ENCODE measurements at places on chromosomes 11 and 22. TPM values are rescaled to one million over a fixed set of nuclear protein-coding genes. Genes with fewer than 3 reads are reported as not detected.

- no peak for DNase-seq
- H3K27ac ChIP-seq: no peak overlapping the region
- H3K4me1 ChIP-seq: no peaks in the 10 kb centered on the region
- H3K27me3 ChIP-seq: no peaks in the 10 kb centered on the region
- no peak overlapping the region for H3K4me3 ChIP-seq
These were observed 106.4 kb downstream of the MIAT start for GRCh38 chr22:26763633-26764361.

- no peak overlapping the region for H3K27ac ChIP-seq
- H3K4me3 ChIP-seq: no peak overlapping the region
- H3K27me3 ChIP-seq: no peaks in the 10 kb centered on the region
- no peak for DNase-seq
- H3K36me3 ChIP-seq: no peaks in the 10 kb centered on the region
- peaks cover 72% of the 10 kb centered on the region for H3K4me1 ChIP-seq
These were observed 57.2 kb upstream of the PRDM11 start for GRCh38 chr11:45089251-45089650.

- DNase-seq: no peak
- H3K27me3 ChIP-seq: no peaks in the 10 kb centered on the region
- no peaks in the 10 kb centered on the region for H3K4me1 ChIP-seq
- no peaks in the 10 kb centered on the region for H3K36me3 ChIP-seq
- no peak overlapping the region for H3K4me3 ChIP-seq
- H3K27ac ChIP-seq: no peak overlapping the region
These were observed 90.7 kb downstream of the TBC1D22A start for GRCh38 chr22:46853191-46853590.

DNA sequence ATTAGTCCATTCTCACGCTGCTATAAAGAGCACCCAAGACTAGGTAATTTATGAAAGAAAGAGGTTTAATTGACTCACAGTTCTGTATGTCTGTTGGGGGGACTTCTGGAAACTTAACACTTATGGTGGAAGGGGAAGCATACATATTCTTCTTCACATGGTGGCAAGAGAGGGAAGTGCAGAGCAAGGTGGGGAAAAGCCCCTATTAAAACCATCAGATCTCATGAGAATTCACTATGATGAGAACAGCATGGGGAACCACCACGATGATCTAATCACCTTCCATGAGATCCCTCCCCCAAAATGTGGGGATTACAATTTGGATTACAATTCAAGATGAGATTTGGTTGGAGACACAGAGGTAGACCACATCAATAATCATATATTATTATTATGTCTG lies 25.7 kb downstream of the CEP57 start:
- no peak overlapping the region for H3K4me3 ChIP-seq
- no peaks in the 10 kb centered on the region for H3K27me3 ChIP-seq
- no peaks in the 10 kb centered on the region for H3K4me1 ChIP-seq
- DNase-seq: no peak

GRCh38 chr22:30920407-30920806 lies 48.2 kb downstream of the MORC2 start:
- peak; percentile 85 for DNase-seq
- H3K4me3 ChIP-seq: no peak overlapping the region
- H3K4me1 ChIP-seq: peaks cover 4% of the 10 kb centered on the region
- no peaks in the 10 kb centered on the region for H3K36me3 ChIP-seq
- H3K27me3 ChIP-seq: no peaks in the 10 kb centered on the region

GRCh38 chr11:102453302-102453695 lies 734 bp upstream of the TMEM123 start:
- DNase-seq: no peak
- H3K4me3 ChIP-seq: peak overlapping the region; percentile 76
- H3K36me3 ChIP-seq: no peaks in the 10 kb centered on the region
- H3K27ac ChIP-seq: no peak overlapping the region

GRCh38 chr11:69539416-69540117 lies 58.1 kb downstream of the LINC01488 start:
- H3K4me3 ChIP-seq: no peak overlapping the region
- H3K36me3 ChIP-seq: no peaks in the 10 kb centered on the region
- DNase-seq: no peak
- no peaks in the 10 kb centered on the region for H3K27me3 ChIP-seq

- no peak for DNase-seq
- no peaks in the 10 kb centered on the region for H3K36me3 ChIP-seq
- peaks cover 29% of the 10 kb centered on the region for H3K4me1 ChIP-seq
- H3K4me3 ChIP-seq: no peak overlapping the region
- no peaks in the 10 kb centered on the region for H3K27me3 ChIP-seq
These were observed 22.2 kb downstream of the MORC2 start for GRCh38 chr22:30946354-30946753.

- H3K4me1 ChIP-seq: peaks cover 91% of the 10 kb centered on the region
- no peak for DNase-seq
- H3K4me3 ChIP-seq: no peak overlapping the region
- peak overlapping the region; percentile 21 for H3K27ac ChIP-seq
These were observed 4.0 kb downstream of the YPEL4 start for GRCh38 chr11:57645689-57646085.

DNA sequence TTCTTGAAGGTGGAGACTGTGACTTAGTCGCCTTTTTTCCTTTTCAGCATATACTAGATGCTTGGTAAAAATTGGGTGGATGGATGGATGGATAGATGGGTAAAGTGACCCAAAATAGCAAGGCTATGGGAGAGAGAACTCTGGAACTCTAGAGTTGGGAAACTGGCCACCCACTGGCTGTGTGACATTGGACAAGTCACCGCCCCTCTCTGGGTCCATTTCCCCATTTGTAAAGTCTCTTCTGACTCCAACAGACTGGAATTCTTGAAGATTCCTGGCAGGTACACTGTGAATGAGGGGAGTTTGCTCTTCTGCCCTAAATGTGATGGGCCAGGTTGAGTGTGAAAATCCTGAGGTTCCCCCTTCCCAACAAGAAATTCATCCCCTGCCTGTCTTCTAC lies 8.0 kb downstream of the TKFC start:
- no peak overlapping the region for H3K4me3 ChIP-seq
- H3K36me3 ChIP-seq: no peaks in the 10 kb centered on the region
- DNase-seq: no peak
- no peak overlapping the region for H3K27ac ChIP-seq
- H3K27me3 ChIP-seq: no peaks in the 10 kb centered on the region

GRCh38 chr11:72048766-72049460 lies 31.4 kb downstream of the NUMA1 start:
- DNase-seq: no peak
- H3K36me3 ChIP-seq: no peaks in the 10 kb centered on the region
- H3K27ac ChIP-seq: no peak overlapping the region
- no peak overlapping the region for H3K4me3 ChIP-seq
- peaks cover 16% of the 10 kb centered on the region for H3K4me1 ChIP-seq
- no peaks in the 10 kb centered on the region for H3K27me3 ChIP-seq

DNA sequence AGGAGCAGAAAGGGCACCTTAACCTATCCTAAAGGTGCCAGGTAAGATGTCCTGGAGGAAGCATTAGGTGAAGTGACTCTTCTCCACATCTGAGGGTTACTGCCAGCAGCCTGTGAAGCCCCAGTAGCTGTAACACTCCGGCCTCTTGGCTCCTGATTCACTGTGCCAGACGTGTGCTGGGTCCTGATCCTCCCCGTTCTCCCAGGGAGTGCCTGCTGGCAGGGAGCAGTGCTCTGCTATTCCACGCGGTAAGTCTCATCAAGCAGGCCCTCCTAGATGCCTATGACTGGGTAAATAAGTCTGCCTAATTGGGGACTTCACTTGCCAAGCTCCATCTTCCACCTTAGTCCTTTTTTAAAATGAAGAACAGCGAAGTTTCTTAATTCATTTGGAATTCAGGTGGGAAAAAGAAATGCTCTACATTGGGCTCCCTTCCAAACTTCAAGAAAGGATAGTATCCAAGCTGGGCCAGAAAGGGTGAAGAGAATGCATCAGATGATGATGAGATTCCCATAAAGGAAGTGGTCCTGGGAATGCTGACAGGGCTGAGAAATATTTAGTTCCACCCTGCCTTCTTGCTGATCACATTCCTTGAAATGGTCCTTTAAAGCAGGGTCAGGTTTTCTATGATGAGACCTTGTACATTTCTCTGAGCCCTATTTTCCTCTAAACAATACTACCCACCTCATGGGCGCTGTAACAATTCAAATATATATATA lies 188.0 kb downstream of the MAML2 start:
- H3K27ac ChIP-seq: no peak overlapping the region
- H3K27me3 ChIP-seq: no peaks in the 10 kb centered on the region
- peaks cover 4% of the 10 kb centered on the region for H3K4me1 ChIP-seq
- H3K36me3 ChIP-seq: no peaks in the 10 kb centered on the region
- no peak overlapping the region for H3K4me3 ChIP-seq
- DNase-seq: no peak

GRCh38 chr11:71433648-71434450 lies 14.3 kb downstream of the DHCR7 start:
- no peaks in the 10 kb centered on the region for H3K36me3 ChIP-seq
- DNase-seq: no peak
- H3K4me1 ChIP-seq: no peaks in the 10 kb centered on the region

GRCh38 chr11:118819334-118820024 lies 28.5 kb upstream of the DDX6 start:
- no peak overlapping the region for H3K4me3 ChIP-seq
- no peaks in the 10 kb centered on the region for H3K27me3 ChIP-seq
- H3K4me1 ChIP-seq: no peaks in the 10 kb centered on the region
- H3K36me3 ChIP-seq: no peaks in the 10 kb centered on the region
- H3K27ac ChIP-seq: no peak overlapping the region

DNA sequence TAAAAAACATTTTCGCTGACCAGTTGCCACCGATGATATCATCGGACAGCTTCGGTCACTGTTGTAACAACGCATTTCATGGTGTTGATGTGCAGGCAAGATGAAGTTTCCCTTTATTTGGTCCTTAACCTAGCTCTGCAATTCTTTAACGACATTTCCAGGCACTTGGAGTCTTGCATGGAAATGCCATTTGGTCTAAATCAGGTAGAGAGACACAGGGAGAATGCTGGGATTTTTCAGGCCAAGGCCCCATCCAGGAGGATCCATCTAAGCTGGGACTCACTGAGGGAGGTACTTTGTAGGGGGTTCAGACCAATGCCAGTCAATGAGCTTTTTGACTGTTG lies 121.5 kb upstream of the RCN1 start:
- H3K36me3 ChIP-seq: no peaks in the 10 kb centered on the region
- no peaks in the 10 kb centered on the region for H3K27me3 ChIP-seq
- peaks cover 10% of the 10 kb centered on the region for H3K4me1 ChIP-seq
- DNase-seq: no peak
- H3K27ac ChIP-seq: no peak overlapping the region
- no peak overlapping the region for H3K4me3 ChIP-seq

- no peak overlapping the region for H3K27ac ChIP-seq
- peak; percentile 12 for DNase-seq
- H3K27me3 ChIP-seq: no peaks in the 10 kb centered on the region
- peaks cover 14% of the 10 kb centered on the region for H3K4me1 ChIP-seq
- no peaks in the 10 kb centered on the region for H3K36me3 ChIP-seq
These were observed 89.8 kb downstream of the PIWIL4 start for GRCh38 chr11:94656968-94657367.

DNA sequence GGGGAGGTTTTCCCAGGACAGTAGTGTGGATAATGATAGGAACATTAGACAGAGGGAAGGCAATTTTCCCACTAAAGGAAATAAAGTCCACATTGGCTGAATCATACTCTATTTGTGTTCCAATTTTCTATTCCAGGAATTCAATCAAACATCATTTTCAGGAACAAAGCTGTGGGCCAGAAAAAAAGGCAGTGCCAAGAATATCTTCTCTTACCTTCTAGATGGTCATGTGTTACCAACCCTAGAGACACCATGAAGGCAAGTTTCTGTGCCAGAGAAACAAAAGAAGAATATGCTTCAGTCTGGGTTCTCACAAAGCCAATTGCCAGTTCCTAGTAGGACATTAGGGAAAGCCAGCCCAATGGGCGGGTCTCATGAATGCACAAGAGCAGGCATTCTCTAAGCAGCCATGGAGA lies 27.5 kb downstream of the LARGE2 start:
- H3K27me3 ChIP-seq: no peaks in the 10 kb centered on the region
- DNase-seq: no peak
- H3K27ac ChIP-seq: no peak overlapping the region
- no peaks in the 10 kb centered on the region for H3K4me1 ChIP-seq

DNA sequence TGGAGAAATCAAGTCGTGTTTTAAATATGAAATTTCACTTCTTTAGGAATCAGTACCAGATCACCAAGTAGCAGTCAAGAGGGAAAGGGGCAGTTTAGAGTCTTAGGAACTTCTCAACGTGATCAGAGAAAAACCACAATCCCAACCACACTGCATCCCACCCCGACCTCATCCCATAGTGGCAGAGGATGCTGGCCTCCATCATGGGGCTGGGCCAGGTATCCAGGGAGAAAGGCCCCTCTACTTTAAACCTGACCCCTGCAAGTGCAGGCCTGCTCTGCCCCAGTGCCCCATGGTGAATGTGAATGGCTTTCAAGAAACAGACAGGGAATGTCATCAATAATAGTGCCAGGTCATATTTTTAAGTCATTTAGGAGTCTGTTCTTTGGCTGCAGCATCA lies 12.1 kb downstream of the CHST1 start:
- peaks cover 10% of the 10 kb centered on the region for H3K4me1 ChIP-seq
- H3K36me3 ChIP-seq: no peaks in the 10 kb centered on the region

GRCh38 chr11:7004482-7004881 lies 15.7 kb downstream of the ZNF214 start:
- no peaks in the 10 kb centered on the region for H3K4me1 ChIP-seq
- no peak for DNase-seq
- H3K4me3 ChIP-seq: no peak overlapping the region
- peaks cover 2% of the 10 kb centered on the region for H3K36me3 ChIP-seq
- no peaks in the 10 kb centered on the region for H3K27me3 ChIP-seq

DNA sequence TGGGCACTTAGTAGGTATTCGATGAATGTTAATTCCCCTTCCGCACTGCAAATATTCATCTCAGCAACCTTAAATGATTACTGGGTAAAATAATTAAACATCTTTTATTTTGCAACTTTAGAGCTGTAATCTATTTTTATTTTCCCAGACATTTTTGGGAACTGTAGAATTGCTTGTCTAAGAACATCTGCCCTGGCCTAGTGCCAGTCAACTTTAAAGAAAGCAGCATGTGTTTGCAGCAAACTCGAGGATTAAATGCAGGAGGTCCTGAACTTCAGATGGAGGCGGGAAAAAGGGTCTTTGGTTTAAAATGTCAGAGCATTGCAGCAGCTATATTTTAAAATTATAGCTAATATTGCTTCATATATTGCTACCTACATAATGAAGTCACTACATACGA lies 190.0 kb downstream of the PGR start:
- H3K27me3 ChIP-seq: no peaks in the 10 kb centered on the region
- H3K4me1 ChIP-seq: peaks cover 7% of the 10 kb centered on the region
- H3K36me3 ChIP-seq: no peaks in the 10 kb centered on the region
- DNase-seq: no peak
- H3K27ac ChIP-seq: no peak overlapping the region

The OR5T1 gene
- not detected for total RNA-seq

The MYO7A gene
- total RNA-seq: 0.97 TPM

The OR5P2 gene
- not detected for total RNA-seq

The CBLIF gene
- not detected for total RNA-seq

The NPAS4 gene
- 0.65 TPM for total RNA-seq

The OR2D2 gene
- total RNA-seq: not detected

The GDPD5 gene
- 32.7 TPM for total RNA-seq

The ESAM gene
- 0.26 TPM for total RNA-seq

All from neural progenitor cell (in vitro differentiated cells).